CD4-positive, alpha-beta memory T cell (primary cell): ENCODE measurements at places on chromosomes 4 and X.

GRCh38 chr4:17577665-17578481 is 875 bp downstream of the LAP3 start:
- peak; percentile 6 for DNase-seq

DNA sequence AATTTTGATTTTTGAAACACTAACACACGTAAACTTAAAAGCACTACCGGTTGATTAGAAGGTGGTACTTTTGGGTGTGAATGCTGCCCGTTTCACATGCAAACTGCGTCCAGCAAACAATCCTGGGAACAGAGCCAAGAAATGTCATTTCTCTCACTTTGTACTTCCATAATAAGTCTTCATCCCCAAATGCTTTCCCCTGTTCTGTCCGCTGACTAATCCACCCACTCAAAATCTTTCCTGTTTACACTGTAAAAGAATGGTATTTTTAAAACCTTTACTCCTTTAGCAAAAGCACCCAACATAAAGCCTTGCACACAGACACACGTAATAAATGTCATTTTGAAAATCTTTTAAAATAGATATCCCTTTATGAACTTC is 39.1 kb upstream of the PDLIM5 start:
- DNase-seq: no peak

- no peak for DNase-seq
Measured at GRCh38 chr4:87044511-87045233, 109.9 kb downstream of the AFF1 start.

DNA sequence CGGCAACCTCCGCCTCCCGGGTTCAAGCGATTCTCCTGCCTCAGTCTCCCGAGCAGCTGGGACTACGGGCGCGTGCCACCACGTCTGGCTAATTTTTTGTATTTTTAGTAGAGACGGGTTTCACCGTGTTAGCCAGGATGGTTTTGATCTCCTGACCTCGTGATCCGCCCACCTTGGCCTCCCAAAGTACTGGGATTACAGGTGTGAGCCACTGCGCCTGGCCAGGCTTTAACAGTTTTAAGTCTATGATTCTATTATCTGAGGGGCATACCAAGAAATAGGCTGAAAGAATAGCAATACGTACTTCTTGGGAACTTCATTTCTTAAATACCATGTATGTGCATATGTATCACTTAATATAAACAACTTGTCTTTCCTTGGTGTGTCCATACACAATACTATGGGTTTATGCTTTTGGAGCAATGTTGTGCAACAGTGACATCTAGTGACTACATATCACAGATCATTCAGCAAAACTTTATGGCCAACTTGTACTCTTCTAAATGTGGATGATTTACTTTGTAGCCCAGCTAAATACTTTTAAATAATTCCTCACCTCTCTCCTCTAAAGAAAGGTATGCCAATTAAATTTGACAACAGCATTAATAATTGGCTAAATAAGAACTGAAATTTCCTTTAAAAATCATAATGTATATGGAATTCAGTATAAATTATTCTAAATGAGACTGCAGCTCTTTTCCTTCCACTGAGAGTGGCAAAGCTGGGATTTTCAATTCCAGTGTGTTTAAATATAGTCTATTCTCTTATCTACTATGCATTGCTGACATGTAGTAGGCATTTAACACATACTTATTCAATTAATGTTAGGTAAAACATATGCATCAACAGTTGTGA is 10.4 kb downstream of the SLC9B1 start:
- peak; percentile 55 for DNase-seq

- DNase-seq: no peak
Measured at GRCh38 chrX:75076429-75076828, 79.7 kb downstream of the ABCB7 start.

DNA sequence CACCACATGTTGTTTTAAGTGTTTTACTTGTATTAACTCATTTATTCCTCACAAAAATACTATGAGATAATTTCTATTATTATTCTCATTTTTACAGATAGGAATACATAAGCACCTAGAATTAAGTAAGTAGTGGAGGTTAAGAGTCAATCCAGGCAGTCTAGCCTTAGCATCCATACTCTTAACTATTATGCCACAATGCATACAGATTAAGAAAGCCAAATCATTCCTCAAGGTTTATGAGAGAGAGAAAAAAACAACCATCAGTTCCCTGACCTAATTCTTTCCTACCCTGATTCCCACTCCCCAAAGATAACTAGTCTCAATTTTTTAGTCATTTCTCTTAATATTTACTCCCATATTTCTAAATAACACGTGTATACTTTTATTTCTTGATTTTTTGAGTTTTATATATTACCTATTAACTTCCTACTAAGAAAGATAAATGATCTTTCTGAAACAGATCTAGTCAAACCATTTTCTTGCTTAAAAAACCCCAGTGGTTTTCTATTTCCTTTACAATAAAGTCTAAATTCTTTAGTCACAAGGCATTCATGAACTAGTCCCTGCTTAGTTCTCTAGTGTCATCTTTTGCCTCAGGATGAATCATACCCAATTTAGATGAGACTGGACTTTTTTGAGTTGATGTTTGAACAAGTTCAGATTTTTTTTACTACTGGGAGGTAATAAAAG is 16.0 kb downstream of the UBA6 start:
- DNase-seq: no peak

- DNase-seq: no peak
Measured at GRCh38 chrX:144566592-144566991, 680.7 kb upstream of the SPANXN1 start.

- no peak for DNase-seq
Measured at GRCh38 chr4:164188236-164188635, 565.7 kb upstream of the SMIM31 start.

DNA sequence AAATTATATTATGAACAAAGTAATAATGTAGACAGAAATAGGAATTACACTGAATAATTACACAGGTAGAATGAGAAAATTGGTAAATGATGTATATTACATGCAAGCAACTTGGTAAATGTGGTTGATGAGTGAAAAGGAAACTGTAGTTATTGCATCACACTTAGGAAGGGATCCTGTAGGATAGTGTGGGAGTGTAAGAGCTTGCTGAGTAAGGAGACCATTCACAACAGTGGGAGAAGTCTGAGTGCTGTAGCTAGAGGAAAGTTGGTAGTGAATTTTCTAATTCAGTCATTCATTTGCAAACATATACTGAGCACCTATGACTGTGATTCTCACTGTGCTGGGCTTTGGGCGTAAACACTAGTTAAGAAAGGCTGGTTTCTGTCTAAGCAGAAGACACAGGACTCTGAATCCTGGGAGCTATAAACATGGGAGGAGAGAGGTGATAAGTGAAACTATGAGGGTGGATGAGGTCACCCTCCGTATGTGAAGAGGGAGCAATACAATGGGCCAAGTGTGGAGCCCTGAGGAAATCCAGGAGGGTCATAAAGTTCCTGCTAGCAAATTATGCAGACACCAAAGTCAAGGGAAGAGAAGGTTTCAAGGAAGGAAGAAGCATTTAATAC is 14.2 kb upstream of the CPE start:
- no peak for DNase-seq

DNA sequence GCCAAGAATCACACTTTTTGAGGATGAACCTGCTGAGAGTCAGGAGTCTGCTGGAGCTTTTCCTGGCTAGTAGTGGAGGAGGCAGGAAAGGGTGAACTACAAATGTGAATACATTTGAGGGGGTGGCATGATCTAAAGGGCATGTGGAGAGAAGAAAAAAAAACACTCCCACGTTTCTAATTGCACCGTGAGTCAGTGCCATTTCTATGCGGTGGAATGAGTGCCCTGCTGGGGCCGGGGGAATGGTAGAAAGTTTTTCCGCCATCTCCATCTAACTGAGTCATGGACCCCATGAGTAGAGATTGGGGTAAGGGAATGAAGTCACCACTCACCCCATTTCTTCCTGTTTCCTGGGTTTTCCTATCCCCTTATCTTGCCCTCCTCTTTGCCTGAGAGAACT is 19.8 kb downstream of the BEX3 start:
- no peak for DNase-seq

DNA sequence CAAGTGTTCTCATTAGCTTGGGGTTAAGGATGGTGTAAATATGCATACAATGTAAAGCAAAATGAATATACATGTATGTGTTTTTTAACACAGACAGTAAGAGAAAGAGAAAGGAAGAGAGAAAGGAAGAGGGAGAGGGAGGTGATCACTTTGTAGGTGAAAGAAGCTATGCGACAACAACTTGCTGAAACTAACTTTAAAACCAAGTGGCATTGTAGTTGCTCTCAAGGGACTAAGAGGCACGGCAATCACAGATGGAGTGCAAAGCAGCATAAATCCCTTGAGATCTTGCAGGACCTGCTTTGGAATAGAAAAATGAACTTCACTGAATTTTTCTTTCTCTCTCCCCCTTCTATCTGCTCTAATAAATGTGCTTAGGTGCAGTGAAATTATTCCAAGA is 1665.0 kb upstream of the TENM3 start:
- DNase-seq: no peak

DNA sequence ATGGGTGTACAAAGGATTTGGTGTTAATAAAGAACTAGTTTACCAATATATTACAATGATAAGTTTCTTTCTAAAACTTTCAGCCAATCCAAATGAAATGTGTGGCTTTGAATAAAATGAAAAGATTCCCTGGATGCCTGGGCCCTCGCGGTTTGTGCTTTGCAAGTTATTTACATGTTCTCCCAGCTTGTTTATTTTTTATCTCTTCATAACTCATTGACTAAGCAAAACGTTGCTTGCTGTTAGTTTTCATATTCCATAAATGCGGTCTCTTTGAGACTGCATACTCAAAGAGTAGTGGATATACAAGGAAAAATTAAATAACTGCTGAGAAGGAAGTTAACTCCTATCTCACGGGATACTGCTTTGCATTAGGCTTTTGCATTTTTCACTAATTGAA is 26.0 kb downstream of the FHDC1 start:
- DNase-seq: no peak

GRCh38 chr4:29560452-29560851 is 1159.7 kb upstream of the PCDH7 start:
- DNase-seq: no peak

GRCh38 chr4:18686338-18687037 is 664.9 kb upstream of the LCORL start:
- DNase-seq: no peak

GRCh38 chr4:24693636-24694035 is 101.7 kb upstream of the SOD3 start:
- DNase-seq: no peak

DNA sequence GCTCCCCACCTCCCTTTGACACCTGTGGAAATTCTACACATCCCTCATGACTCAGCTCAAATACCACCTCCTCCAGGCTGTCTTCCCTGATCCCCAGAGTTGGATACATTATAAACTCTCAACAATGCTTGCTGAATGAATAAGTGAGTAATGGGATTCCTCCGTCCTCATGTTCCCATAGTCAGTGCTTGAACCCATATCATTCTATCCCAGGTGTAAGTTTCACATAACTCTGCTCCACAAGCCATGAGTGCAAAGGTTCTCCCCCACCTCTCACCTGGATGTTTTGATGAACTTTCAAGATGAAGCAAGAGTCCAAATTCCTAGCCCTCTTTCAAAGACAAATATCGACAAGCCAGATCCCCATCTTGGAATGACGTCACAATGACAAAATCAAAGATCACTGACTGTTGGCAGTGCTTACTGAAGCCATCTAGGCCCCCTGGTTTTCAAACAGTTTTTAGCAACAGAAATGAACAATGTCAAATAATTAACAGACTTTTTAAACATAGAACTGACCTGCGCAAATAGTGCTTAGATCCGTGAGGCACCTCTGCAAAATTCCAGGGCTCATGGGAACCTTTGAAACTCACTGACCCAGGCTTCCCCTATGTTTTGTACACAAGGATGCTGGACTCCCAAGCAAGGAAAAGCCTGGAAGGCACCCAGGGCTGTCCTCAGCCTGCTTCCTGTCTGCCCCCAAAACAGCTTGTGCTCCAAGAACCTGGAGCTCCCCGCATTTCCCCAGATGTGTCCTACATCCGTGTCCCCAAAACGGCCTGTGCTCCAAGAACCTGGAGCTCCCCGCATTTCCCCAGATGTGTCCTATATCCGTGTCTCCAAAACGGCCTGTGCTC is 4.0 kb downstream of the SLC2A9 start:
- DNase-seq: no peak

DNA sequence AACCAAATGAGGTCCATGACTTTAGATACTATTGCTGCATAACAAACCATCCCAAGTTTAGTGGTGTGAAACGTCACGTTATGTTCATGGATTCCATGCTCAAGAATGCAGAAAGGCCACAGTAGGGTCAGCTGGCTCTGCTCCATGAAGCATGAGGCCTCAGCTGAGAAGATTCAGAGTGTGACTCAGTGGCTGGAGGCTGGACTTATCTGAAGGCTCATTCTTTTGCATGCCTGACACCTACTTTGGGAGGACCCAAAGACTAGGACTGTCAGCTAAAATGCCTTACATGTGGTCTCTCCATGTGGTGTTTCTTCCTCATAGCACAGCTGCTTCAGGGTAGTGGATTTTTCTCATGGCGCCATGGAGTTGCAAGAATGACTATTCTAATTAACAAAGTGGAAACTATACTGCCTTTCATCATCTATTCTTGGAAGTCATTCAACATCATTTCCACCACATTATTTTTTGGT is 11.5 kb upstream of the CCDC149 start:
- DNase-seq: no peak

DNA sequence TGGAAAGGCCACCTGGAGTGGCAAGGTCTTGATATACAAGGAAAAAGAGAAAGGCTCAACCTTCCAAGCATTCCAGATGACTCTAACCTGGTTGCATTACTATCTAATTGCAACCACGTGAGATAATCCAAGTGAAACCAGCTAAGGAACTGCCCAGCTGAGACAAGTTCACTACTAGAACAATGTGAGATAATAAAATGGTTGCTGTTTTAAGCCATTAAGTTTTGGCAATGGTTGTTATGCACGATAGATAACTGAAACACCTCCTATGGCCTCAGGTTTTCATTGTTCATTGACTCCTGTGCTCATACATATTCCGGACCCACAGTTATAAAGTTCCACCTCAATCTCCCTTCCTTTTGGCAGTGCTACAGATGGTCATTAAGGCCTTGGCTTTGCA is 9.2 kb upstream of the CXorf66 start:
- DNase-seq: no peak

- DNase-seq: no peak
Measured at GRCh38 chrX:50448565-50448964, 22.1 kb downstream of the DGKK start.

GRCh38 chr4:21649391-21650090 is 299.0 kb downstream of the KCNIP4 start:
- DNase-seq: no peak

- DNase-seq: peak; percentile 64
Measured at GRCh38 chrX:55695227-55696018, 22.1 kb upstream of the RRAGB start.

DNA sequence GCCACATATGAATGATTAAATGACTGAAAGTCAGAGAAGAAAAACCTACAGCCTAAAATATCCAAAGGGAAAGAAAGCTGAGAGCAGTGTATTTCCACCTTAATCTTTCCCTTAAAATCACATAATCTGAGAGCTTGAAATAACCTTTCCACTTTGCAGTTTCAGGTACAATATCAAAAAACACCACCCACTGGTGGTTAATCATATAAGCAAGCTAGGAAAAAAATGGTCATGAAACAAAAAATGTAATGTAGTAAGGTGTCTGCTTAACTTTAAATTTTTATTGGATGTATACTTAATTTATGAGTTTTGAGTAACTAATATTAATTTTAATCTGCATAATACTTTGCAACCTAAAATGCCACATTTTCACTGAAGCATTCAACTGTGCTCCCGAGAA is 3.2 kb downstream of the PRDM5 start:
- no peak for DNase-seq

GRCh38 chr4:52968691-52969090 is 106.6 kb downstream of the RASL11B start:
- DNase-seq: no peak
